Activated CD4-positive, alpha-beta T cell treated with anti-CD3 and anti-CD28 coated beads, Interleukin-2, Interleukin-4, amounts not matched to agents 100 ng/mL and 50 ng/mL, durations not matched to agents 16 hours and 8 hours (primary cell): ENCODE measurements at places on chromosomes 16 and 17.

DNA sequence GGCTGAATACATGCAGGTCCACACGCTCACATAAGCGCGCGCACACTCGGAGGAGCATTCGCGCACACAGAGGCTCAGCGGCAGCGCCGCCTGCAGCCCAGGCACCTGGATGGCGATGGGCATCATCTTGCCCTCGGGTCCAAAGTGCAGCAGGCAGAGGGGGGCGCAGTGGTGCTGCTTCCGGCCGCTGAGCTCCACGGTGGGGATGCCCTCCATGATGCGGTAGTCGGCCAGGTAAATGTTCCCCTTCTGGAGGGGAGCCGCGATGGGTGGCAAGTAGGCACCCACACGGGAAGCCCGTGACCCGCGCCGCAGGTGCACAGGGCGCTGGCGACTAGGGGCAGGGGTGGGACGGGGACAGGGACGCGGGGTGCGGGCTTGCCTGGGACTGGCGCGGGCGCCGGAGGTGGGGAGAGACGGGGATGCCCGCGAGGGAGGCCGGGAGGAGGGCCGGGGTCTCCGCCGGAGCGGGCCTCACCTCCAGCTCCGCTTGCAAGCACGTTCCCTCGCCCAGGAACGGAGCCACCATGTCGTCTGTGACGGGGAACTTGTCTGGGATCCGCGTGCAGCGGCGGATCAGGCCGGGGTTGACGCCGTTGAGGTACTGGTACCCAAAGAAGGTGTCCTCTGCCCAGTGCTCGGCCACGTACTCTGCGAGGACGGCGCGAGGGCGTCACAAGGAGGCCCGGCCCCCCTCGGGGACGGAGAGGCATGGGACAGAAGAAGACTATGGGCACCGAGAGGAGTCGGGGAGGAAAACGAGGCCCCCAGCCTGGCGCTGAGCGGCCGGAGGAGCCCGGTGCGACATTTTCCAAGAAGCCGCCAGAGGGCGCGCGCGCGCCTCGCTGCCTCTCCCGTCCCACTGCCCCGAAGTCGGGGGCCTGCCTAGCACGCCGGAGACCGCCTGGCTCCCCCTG lies 8.0 kb downstream of the ALOX12B start:
- DNase-seq, result peak; percentile 84

DNA sequence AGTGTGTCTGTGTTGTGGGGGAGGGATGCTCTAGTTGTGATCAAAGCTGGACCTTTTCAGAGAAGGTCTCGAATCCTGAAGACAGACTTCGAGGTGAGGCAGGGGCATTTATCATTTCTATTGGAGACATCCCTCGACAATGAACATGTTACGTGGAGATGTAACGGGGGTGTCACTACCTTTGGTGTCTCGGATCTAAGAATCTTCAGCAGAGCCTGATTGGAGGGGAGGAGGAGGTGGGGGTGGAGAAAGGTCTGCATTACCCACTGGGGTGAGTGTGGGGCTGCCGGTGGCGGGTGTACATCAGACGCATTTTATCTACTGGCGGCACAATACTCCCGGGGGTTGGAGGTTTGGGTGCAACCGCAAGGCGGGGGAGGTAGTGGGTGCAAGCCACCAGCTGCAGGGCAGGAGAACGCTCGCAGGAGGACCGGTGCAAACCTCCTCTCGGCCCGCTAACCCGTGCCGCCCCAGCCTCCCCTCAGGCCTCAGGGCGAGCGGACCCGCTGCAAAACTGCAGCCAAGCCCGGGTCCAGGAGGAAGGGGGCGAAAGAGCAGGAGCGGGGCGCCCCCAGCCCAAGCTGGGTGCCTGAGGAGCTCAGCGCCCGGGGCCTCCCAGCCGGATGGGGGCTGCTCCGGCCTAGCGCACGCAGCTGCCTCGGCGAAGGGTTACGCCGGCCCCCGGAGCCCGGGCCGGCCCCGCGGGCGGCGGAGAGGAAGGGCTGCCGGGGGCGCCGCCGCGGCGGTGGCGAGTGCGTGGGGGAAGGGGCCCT lies 735 bp downstream of the ZNF652 start:
- peak; percentile 72 for DNase-seq

DNA sequence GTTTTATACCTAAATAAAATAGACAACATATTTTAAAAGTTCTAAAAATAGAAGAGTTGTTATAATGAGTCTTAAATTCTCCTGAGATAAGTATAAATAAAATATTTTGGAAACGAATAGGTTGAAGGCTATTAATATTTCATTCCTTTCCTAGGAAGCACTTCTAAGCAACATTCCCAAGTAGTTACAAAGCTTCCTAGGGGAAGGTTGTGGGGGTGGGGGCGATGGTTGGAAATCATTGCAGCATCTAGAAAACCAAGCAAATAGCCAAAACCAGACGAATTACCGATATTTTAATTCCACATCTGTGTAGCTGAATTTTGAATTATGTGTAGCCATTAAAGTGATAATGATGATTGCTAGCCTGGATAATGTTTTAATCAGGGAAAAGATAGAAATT lies 26.9 kb downstream of the PTRH2 start:
- no peak for DNase-seq

DNA sequence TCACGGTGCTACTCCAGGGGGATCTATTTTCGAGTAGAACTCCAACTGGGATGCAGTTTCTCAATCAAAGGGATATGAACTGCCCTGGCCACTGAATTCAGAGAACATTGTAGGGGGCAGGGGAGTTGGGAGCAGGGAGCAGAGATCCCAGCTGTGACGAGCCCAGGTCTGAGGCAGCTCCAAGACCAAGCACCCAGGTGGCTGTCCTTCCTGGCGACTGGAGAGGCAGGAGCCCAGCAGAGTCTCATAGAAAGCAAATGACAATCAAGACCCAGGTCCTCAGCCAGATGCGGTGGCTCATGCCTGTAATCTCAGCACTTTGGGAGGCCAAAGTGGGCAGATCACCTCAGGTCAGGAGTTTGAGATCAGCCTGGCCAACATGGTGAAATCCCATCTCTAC lies 60.1 kb downstream of the TK2 start:
- no peak for DNase-seq
